NCI-H2107 (cell line): ENCODE measurements at places on chromosomes 16 and 17.

- no peak for DNase-seq
These were observed 134.1 kb downstream of the CA10 start for GRCh38 chr17:52024300-52024870.

DNA sequence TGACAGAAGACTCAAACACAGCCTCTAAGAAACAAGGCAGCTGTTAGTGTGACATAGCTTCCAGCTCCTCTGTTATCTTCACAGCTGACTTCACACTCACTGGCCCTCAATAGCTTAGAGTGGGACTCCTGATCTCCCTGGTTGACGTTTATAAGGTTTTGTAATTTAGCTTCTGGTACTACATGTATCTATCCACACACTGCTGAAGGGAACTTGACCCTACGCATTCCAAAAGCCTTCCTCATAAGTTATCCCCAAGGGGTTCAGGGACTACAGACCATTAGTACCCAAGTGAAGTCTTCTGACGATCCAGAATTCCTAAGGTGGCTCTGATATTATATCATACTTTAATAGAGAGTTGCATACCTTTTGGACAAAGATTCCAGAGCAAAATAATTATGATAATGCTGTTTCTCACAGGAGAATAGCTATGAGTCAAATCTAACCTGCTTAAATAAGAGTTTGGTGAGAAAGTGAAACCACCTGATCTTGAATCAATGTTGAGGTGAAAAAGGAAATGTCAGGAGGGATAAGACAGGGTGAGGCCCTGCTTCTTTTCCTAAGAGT is 14.5 kb downstream of the ACACA start:
- no peak for DNase-seq

- DNase-seq = no peak
These were observed 29.0 kb downstream of the WDR45B start for GRCh38 chr17:82619211-82619610.

DNA sequence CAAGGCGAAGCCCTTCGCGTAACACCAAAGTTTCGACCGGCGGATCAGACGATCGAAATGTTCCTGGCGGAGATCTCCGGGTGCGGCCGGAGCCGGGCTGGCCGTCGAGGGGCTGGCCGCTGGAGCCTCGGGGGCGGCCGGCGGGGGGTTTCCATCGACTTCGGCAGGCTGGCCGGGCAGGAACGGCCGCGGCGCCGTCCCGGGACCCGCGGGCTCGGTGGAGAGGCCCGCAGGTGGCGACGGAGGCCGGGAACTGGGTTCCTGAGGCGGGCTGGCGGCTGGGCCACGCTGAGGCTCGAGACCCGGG is 1.1 kb downstream of the EPOP start:
- DNase-seq = no peak

- no peak for DNase-seq
These were observed 30.0 kb downstream of the IL21R start for GRCh38 chr16:27431773-27432532.

DNA sequence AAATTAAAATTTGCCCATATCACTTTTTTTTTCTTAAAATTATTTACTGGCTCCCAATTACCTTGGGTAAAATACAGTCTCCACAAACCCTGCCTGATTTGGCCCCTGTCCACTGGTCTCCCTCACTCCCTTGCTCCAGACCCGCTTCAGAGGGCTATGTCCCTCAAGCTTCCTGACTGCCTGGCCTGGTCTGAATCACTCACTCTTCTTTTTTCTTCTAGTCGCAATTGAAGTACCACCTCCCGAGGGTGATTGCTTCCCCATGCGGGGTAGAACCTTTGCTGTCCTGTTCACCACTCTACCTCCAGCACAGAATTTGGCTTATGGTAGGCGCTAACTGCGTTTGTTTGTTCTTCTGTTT is 598 bp upstream of the PGAP3 start:
- DNase-seq = no peak

- DNase-seq = no peak
These were observed 216.0 kb downstream of the ZNF423 start for GRCh38 chr16:49639739-49640431.

- no peak for DNase-seq
These were observed 45.1 kb downstream of the IRX3 start for GRCh38 chr16:54241525-54241924.

DNA sequence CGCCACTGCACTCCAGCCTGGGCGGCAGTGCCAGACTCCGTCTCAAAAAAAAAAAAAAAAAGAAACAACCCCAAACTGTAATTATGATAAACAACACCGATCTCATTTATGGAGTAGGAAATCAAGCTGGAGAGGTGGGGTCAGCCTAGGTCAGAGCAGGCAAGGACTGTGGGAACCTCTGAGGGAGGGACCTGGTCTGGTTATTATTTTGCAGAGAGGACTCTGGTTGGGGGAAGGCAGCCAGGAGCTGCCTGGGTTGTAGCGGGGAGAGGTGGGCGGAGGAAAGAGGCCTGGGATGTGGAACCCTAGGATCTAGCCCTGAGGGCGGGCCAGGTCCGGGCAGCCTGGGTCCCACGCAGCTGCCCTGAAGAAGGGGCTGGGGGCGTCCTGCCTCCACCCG is 10.9 kb upstream of the HS3ST6 start:
- no peak for DNase-seq

- no peak for DNase-seq
These were observed 79.0 kb downstream of the C16orf78 start for GRCh38 chr16:49452578-49452977.

GRCh38 chr16:84471316-84471715 is 33.1 kb downstream of the MEAK7 start:
- DNase-seq = no peak

GRCh38 chr17:1625581-1625980 is 3.1 kb downstream of the SLC43A2 start:
- DNase-seq = no peak

DNA sequence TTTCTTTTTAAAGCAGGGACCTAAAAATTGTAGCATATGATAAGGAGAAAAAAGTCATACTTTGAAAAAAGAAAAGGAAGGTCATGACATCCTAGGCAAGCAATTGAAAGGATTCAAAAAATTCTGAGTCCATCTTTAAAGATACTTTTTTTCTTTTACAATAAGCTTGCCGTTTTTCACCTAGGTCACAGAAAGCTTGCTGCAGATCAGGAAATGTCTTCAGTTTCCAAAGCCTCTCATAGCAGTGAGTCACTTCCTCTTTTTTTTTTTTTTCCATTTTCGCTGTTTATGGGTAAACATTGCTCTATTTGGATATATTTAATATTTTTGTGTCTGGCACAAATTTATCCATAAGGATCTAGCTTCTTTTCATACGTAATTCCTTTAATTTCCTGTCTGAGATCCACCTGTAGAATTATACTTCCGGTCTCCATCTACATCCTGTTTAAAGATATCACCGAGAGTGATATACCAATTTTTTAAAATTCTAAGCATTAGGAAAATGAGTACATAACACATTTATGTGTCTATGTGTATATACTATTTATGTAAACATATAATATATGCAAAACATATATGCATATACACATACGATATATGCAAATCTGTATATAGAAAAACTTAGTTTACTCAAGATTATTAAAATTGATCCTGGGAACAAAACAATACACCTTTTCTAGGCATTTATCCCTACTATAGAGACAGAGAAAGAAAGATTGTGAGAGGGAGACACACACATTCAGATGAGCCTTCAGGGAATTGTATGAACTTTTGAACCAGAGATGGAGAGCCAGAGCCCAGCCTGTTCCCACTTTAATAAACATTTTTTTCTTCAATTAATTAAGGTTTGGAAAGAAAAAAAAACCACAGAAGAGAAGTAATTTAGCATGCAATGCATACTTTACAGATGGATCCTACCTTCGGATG is 134.4 kb downstream of the SKAP1 start:
- no peak for DNase-seq

- DNase-seq = no peak
These were observed 15.2 kb downstream of the ALOX12B start for GRCh38 chr17:8072341-8072728.

GRCh38 chr16:28534542-28535373 is 4.0 kb downstream of the NUPR1 start:
- DNase-seq = no peak

DNA sequence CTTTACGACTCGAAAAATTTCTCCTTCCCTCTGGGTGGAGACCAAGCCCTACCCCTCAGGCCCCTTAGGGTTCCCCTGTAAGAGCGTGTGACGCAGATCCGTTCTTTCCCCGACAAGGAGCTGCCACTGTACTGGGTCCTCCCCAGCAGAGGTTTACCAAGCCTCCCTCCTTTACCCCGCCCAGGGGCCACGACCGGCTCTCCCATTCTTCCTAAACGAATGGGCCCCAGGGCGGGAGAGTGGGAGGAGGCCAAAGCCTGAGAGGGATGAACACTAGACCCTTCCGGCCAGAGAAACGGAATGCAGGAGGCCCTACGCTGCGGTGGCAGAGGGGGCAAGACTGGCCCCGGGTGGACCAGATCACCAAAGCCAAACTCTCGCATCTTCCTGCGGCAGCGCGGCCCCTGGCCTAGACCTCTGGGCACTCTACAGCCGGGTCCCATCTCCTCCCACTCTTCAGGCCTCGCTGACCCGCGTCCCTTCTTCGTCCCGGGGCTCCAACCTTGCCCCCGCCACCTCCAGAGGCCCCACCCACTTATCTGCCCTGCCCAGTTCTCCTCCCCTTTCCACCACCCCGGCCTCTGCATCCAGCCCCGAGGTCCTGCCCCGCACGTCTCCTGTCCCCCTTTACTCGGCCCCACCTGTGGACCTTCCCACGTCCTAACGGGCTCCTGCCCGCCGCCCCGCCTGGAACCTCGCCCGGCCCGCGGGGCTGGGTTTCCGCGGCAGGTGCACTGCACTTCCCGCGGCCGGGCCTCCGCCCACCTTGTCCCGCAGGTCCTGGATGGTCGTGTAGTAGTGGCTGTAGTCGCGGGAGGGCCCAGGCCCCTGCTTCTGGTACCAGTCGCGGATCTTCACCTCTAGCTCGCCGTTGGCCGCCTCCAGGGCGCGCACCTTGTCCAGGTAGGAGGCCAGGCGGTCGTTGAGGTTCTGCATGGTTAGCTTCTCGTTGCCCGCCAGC is 765 bp downstream of the KRT19 start:
- DNase-seq = no peak

GRCh38 chr16:49342336-49343265 is 31.0 kb upstream of the C16orf78 start:
- no peak for DNase-seq

DNA sequence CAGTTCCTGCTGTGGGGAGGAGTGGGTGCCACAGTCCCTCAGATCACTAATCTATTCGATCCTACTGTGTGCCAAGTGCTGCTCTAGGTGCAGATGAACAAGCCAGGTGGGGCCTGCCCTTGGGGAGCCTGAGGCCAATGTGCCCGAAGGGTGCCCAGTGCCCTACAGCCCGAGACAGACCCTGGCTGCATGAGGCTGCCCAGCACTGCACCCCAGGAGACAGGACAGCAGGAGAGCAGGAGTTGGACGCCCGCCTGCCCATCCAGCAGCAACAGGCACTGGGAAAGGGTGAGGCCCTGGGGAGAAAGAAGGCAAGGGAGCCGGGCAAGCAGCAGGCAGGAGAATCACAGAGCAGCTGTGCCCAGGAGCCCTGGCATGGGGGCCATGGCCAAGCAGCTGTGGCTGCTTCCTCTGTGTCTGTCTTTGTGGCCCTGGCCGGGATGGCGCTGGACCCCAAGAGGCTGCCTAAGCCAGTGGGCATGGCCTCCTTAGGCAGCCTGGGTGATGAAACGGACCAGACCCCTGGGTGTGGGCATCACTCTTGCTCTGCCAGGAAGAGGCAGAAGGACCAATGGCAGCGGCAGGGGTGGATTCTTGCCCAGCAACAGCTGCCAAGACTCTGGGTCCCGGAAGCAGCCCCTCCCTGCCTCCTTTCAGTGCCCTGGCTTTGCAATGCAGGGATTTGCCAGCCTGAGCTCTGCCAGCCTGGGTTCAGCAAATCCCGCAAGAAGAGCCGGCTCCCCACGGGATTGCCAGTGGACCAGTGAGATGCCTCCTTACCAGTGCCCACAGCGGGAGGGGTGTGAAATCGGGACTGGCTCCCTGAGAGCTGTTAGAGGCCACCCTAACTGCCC is 179.6 kb upstream of the TNRC6C start:
- no peak for DNase-seq

GRCh38 chr17:81083125-81083765 is 48.3 kb downstream of the BAIAP2 start:
- no peak for DNase-seq

GRCh38 chr17:9810100-9810949 is 11.6 kb downstream of the GSG1L2 start:
- no peak for DNase-seq

DNA sequence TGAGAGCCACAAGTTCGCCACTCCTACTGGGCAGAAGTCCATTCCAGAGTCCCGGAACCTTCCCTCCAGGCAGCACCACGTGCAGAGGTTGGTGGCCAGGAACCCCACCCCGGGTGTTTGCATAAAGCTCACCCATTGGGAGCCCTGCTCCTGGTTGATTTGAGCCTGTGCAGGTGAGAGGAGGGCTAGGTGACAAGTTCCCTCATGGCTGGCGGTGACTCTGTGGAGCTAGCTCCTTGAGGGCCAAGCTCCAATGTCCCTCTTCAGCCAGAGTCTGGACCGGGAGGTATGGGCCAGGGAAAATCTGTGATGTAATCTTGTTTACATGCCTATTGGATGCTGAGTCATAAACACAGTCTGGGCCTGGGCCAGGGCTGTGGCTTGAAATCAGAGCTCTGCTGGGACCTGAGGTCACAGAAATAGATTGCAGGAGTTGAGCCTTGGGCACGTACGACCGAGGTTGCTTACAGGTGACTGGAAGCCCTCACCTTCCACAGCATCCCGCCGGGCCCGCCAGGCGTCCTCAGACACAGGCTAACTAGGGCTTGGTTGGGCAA is 118.9 kb downstream of the AATF start:
- DNase-seq = no peak

DNA sequence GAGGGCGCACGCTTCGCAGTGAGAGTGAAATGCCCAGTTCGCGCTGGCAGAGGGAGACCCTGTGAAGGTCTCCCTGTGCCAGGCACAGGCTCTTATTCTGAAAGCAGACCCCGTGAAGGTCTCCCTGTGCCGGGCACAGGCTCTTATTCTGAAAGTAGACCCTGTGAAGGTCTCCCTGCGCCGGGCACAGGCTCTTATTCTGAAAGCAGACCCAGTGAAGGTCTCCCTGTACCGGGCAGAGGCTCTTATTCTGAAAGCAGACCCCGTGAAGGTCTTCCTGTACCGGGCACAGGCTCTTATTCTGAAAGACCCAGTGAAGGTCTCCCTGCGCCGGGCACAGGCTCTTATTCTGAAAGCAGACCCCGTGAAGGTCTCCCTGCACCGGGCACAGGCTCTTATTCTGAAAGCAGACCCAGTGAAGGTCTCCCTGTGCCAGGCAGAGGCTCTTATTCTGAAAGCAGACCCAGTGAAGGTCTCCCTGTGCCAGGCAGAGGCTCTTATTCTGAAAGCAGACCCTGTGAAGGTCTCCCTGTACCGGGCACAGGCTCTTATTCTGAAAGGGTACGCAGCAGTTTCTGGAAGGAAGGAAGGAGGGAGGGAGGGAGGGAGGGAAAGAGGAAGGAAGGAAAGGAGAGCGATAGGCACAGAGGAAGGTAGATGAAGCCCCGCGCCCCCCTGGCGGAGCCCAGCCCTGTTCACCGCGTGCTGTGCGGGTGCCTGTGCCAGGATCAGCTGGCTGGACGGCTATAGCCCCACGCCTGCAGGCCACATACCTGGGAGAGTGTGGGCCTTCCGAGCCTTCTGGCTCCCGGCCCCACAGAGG is 55.3 kb downstream of the WDR45B start:
- no peak for DNase-seq
